NCI-H446 (cell line): ENCODE measurements at places on chromosomes 5 and 9.
A peak's percentile ranks its signal among the peaks of the same experiment; 100 is the strongest.

DNA sequence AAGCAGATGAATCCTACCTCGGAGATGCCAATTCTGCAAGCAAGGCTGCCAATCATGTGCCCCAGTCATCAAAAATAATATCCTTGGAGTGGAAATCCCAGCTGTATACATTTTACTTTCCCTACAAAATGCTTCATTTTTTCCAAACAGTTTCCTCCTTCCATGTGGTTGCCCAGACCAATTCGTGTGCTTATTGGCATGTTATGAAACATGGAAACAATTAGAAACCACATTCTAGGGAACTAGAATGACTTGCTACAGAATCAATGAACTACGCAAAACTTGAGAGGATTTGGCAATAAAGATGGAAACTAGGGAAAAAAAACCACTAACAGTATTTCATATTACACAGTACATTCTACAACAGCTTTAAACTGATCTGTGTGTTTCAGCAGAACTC, 584.5 kb upstream of the DMAC1 start:
- no peak for DNase-seq

- DNase-seq = no peak
Observed at GRCh38 chr9:131661568-131662288, 78.1 kb downstream of the RAPGEF1 start.

DNA sequence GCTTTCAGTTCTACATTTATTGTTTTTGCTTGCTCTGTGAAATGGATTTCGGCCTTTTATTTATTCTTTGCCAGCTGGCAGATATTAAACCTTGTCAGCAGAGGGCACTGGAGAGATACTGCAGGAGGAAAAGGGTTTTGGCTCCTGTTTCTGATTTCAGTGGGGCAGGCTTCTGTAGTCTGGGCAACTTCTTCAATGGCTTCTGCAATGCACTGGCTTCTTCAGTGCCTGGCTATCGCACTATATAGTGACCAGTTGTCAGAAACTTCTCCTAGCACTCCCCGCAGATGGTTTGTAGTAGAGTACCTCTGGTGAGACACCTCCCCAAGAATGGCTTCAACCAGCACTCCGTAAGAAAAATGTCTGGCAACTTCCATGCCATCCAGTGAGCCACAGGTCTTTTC, 3.2 kb upstream of the NFX1 start:
- peak; percentile 51 for DNase-seq

- DNase-seq = no peak
Observed at GRCh38 chr9:3730511-3730922, 204.7 kb upstream of the RFX3 start.
